GM20000 (cell line): ENCODE measurements at places on chromosomes 7 and 10.

DNA sequence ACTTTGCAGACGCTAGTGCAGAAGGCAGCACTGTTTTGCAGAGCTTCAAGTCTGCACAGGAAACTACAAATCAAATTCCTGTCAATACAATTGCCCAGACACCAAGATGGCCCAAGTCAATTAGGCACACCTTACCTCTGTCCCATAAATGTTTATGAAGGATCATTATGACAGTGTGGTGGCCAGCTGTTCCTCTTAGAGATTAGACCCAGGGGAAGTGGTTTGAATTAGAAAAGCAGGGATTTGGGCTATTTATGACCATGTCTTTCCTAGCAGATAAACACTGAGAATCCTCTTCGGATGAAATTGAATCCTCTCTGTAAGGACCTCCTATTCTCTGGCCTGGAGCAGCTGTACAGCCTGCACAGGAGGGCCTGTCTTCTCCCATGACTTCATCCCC, 9.9 kb upstream of the NEUROG3 start:
- DNase-seq = no peak

GRCh38 chr7:17774716-17775288, 165.5 kb downstream of the SNX13 start:
- no peak for DNase-seq

- no peak for DNase-seq
These were observed 5.9 kb upstream of the GPER1 start for GRCh38 chr7:1081931-1082401.

DNA sequence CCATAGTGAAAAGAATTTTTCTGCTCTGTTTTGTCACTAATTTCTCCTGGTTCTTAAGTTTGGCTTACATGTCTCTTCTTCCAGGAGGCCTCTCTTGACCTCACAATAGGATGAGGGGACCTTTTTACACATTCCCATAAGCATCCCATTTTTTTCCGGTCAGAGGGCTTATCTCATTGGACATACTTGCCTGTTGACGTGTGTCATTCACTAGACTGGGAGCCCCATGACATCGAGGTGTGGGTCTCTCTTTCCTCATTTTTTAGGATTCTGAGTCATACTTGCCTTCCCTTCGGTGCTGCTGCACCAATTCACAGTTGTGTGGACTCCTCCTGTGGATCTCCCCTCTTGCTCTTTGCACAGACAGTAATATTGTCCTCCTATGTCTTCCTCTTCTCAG, 601.8 kb downstream of the GATA3 start:
- no peak for DNase-seq
